ENCODE measurements at places on chromosomes 16 and 17.
A peak's percentile ranks its signal among the peaks of the same experiment; 100 is the strongest.

DNA sequence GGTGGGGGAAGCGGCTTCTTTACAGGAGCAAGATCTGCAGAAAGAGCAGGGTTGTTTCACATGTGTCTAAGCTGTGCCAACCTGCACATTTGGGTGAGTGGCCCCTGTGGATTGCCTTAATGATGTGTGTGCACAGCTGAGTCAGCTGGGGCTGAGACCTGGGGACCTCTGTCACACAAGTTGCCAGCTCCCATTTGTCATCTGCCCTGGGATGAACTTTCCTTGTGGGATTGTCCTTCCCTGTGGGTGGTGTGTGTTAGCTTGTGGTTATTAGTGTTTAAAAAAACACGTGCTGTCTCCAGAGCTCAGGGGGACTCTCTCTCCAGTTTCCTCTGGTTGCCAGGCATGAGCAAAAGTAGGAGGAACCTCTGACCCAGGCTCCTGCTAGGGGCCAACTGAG, 400.5 kb upstream of the CCL2 start:
- no peak for DNase-seq

- DNase-seq = no peak
Observed at GRCh38 chr17:45363498-45363897, 46.7 kb upstream of the MAP3K14 start.

- no peak for DNase-seq
Observed at GRCh38 chr16:84663433-84664101, 15.3 kb downstream of the KLHL36 start.

- DNase-seq = no peak
Observed at GRCh38 chr17:43226393-43226792, 2.0 kb downstream of the CCDC200 start.

DNA sequence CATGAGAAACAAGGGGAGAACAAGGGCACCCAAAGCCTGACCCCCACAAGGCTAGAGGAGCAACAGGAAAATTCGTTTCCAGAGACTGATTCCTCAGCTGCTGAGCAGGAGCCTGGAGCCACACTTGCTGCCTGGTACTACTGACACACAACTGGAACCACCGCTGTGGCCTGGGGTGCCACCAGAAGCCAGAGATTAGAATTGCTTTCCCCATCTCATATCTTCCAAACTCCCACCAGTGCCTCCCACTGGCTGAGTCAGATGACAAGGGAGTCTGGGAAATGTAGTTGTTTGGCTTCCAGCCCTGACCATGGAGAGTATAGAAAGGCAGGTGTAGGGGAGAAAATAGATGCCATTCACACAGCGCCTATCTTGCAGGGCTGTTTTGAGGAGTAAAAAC, 4.1 kb upstream of the TMEM11 start:
- DNase-seq = no peak

DNA sequence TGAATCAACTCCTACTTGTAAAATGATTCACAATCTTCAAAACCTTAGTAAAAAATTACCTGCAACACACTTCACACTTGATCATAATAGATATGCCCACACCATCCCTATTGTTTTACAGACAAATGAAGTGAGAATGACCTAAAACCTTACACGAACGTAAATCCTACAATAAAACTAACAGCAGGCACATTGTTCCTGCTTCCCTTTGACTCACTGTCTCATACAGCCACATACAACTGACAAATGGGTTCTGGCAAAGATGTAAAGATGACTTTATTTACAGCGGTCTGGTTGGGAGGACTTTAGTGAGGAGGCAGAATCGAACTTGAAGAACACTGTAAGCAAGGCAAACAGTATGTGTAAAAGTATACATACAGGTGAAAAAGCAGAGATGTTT, 188.7 kb downstream of the MYO1D start:
- no peak for DNase-seq

DNA sequence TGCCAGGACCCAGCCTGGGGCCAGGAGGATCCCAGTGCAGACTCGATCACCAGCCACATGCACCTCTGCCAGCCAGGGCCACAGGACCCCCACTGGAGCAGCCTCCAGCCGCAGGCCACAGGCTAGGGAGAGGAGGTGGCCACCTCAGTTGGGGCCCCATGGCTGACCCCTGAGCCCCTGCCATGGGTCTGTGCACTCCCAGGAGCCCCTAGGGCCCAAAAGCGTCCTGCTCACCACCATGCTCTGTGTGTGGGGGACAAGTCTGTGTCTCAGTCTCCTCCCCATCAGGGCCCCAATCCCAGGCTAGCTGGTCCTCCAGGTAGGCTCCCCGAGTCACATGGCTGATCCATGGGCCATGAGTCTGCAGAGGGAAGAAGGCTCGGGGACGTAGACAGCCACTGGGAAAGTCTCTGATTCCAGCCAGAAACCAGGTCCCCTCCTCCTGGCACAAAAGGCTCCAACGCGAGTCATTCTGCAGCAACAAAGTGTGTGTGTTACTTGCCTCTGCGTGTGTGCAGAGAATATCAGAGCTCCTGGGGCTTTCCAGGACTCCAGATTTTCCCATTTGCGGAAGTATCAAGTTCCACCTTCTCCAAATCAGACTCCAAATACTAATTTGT, 6.1 kb upstream of the PRSS8 start:
- peak; percentile 23 for DNase-seq

GRCh38 chr17:29219378-29220047, 27.1 kb upstream of the CRYBA1 start:
- DNase-seq = peak; percentile 89

DNA sequence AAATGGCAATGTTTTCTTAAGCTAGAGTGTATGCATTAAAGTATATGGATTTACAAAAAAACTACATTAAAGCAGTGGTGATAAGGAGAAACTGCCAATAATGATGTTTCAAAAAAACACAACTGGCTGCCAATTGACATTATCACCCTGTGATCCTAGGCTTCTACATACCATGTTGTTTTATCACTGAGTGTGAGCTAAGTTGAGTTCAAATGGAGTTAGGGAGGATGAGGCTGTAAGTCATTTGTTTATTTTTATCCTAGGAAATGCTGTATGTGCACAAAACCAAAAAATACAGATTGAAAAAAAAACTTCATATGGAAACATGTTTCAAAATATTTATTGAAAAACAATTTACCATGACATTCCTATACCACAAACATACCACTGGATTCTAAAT, 22.9 kb downstream of the CHCT1 start:
- DNase-seq = no peak

DNA sequence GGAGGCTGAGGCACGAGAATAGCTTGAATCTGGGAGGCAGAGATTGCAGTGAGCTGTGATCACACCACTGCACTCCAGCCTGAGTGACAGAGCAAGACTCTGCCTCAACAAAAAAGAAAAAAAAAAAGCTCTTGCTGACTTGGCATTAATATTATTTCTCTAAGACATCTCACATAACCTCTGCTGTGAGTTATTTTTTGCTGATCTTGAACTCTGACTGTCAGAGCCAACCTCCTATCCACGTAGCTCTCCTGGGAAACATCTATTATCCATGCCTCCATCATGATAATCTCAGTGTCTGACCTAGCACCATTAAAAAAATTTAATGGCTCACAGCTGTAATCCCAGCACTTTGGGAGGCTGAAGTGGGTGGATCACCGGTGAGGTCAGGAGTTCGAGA, 12.7 kb upstream of the ULK2 start:
- no peak for DNase-seq

DNA sequence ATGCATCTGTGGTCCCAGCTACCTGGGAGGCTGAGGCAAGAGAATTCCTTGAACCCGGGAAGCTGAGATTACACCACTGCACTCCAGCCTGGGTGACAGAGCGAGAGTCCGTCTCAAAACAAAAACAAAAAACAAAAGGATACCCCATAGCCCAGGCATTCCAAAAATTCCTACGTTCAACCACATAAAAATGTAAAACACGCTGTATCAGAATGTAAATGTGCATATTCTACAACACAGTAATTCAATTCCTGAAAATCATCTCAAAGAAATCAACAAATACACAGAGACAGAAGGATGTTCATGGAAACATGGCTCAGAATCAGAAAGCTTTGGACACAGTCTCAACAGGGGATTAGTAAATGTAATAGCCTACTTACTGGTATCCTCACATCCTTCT, 33.0 kb downstream of the COG7 start:
- no peak for DNase-seq

DNA sequence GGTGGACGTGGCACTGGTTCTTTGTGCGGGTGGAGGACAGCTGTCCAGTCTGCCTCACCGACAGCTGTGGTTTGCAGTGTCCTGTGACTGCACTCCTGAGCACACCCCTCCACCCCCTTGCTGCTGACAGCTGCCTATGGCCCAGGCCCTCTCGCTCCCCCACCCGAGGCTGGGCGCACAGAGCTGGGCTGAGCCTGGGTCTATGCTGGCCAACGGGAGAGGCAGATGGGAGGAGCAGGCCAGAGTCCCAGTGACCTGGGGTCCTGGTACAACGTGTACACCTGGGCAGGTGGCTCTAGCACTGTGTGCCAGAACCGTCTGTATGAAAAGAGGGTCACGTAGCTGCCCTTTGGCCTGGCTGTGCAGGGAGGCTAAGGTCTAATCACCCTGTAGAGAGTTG, 30.5 kb downstream of the BAIAP2 start:
- no peak for DNase-seq

- no peak for DNase-seq
Observed at GRCh38 chr17:30095507-30096244, 20.9 kb upstream of the NSRP1 start.

DNA sequence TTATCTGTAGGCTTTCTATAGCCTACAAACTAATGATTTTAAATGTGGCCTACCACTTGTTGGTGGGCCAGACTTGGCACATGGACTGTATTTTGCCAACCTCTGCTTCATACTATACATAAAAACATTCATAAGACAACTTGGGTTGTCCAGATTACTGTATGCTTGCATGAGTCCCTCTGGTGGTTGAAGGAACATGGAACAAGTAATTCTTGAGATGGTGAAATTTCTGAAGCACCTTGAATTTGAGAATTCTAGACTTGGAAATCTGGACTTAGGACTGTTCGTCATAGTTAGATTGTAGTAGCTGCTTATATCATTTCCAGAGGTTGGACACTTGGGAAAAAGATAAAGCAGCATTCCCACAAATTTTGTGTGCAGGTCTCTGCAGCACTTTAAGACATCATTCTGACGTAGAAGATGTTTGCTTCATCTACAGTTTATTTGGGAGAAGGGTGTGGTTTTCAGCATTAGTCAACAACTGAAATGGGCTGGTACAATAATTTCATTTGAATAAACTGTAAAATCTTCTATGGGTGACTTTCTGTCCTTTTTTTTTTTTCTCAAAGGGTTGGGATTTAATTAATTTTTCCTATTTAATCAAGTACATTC, 31.2 kb downstream of the NFATC3 start:
- no peak for DNase-seq

DNA sequence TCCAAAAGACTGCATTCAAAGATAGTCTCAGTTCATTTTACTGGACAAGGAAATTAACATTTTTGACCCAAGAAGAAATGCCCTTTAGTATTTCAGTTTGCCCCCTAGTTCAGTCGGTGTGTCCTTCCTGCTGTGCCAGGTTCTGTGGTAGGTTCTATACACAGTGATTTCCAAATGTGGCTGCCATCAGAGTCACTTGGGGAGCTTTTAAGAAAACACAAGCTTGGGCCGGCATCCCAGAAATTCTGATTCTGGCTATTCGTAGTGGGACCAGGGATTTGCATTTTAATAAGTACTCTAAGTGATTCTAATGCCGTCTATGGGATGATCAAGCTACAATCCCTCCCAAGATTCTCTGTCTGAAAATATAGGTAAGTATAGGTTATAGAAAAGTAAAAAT, 10.2 kb downstream of the RSPRY1 start:
- no peak for DNase-seq

DNA sequence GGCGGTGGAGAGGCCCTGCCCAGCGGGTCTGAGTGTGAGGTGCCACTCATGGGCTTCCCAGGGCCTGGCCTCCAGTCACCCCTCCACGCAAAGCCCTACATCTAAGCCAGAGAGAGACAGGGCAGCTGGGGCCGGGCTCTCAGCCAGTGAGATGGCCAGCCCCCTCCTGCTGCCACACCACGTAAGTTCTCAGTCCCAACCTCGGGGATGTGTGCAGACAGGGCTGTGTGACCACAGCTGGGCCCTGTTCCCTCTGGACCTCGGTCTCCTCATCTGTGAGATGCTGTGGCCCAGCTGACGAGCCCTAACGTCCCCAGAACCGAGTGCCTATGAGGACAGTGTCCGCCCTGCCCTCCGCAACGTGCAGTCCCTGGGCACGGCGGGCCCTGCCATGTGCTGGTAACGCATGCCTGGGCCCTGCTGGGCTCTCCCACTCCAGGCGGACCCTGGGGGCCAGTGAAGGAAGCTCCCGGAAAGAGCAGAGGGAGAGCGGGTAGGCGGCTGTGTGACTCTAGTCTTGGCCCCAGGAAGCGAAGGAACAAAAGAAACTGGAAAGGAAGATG, 11.2 kb downstream of the VASN start:
- no peak for DNase-seq

GRCh38 chr16:29308644-29309546, 97.6 kb downstream of the NPIPB11 start:
- no peak for DNase-seq

DNA sequence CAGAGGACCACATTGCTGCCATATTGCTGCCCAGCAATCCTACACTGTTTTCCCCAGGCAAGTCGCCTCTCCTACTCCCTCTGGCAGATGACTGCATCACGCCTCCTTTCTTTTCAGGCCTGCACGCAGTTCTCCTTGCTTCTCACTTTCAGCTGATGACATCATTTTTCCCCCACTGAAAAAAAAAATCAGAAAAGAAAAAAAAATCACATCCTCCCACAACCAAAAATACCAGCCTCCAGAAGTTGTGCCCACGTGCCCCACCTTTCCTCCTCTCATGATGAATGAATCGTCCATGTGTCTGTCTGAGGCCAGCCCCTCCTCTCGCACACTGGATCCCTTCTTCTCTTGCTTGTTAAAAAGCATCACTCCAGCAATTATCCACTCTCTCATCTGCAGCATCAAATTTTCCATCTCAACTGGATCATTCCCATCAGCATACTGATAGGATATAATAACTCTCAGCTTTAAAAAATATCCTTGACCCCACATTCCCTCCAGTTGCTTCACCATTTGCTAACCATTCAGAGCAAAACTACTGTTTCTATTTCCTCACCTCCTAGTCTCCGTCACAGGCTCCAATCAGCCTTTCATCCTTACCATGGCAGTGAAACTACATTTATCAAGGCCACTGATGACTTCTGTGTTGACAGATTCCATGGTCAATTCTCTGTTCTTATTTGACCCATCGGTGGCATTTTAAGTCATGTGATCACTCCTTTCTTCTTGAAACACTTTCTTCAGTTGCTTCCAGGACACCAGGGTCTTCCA, 30.1 kb upstream of the DYNLL2 start:
- DNase-seq = no peak

- DNase-seq = no peak
Observed at GRCh38 chr17:81457401-81457800, 55.2 kb downstream of the ACTG1 start.

DNA sequence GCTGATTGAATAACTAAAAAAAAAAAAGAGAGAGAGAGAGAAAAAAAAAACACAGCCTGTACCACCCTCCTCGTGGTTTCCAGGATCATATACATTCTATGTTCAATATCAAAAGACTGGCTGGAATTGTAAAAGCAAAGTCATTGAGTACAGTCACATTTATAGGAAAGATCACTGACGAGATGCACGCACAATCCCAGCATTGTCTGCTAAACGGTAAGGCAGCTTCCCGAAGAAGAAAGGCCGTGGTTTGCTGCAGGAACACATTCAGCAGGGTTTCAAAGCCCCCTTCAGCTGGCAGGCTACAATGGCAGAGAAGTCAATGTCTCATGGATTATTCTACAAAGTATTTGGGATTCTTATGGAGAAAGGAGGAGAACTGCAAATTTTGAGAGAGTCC, 9.3 kb downstream of the NQO1 start:
- DNase-seq = no peak
